GM12892 (cell line): ENCODE measurements at places on chromosomes 11 and 22.

GRCh38 chr11:1377231-1377780 lies 12.4 kb upstream of the BRSK2 start:
- DNase-seq = no peak

GRCh38 chr22:47592791-47593190 lies 830.3 kb downstream of the TBC1D22A start:
- no peak for DNase-seq

GRCh38 chr11:82899957-82900276 lies 313 bp downstream of the PRCP start:
- no peak for DNase-seq

- DNase-seq = no peak
Measured at GRCh38 chr11:123062892-123063825, 1.2 kb upstream of the HSPA8 start.

GRCh38 chr11:47352556-47352955 lies at the start of gene MYBPC3:
Gene MYBPC3, minus strand, starts transcription at chr11:47352702. Its CDS starts 55 bp downstream, at chr11:47352647.
- no peak for DNase-seq

- DNase-seq = no peak
Measured at GRCh38 chr22:20979243-20979809, 2.8 kb upstream of the LZTR1 start.
